H4 (cell line): ENCODE measurements at places on chromosomes 12 and 14. TPM values are rescaled to one million over a fixed set of nuclear protein-coding genes. Genes with fewer than 3 reads are reported as not detected.
A peak's percentile ranks its signal among the peaks of the same experiment; 100 is the strongest.

The ANKRD33 gene
- not detected in 2 replicates for total RNA-seq

The MANSC4 gene
- total RNA-seq: not detected in 2 replicates

DNA sequence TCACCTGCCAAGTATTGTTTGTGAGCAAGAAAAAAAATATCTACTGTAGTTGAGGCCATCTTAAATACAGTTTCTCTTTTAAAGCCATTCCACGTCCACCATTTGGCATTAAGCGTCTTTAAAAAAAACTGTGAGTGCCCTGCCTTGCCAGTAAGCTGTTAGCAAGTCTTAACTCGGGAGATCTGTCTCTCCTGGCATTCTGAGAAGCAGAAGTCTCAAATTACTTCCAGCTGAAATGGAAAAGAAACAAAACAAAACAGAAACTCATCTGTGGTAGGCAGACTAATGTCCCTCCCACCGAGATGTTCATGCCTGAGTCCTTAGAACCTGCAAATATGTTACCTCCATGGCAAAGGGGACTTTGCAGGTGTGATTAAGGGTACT, 126.2 kb downstream of the CRADD start:
- peak; percentile 80 for DNase-seq

- DNase-seq: peak; percentile 94
Observed at GRCh38 chr12:124916374-124917134, 2.1 kb upstream of the UBC start.
